Activated T-helper 2 cell treated with anti-CD3 and anti-CD28 coated beads, Interferon-gamma antibody, Interleukin-2, Interleukin-4, amounts not matched to agents 10 μg/mL and 5 μg/mL and 100 μg/mL, durations not matched to agents 14 hours and 24 hours and 36 hours (primary cell): ENCODE measurements at places on chromosomes 5 and 9. TPM values are rescaled to one million over a fixed set of nuclear protein-coding genes. Genes with fewer than 3 reads are reported as not detected.

DNA sequence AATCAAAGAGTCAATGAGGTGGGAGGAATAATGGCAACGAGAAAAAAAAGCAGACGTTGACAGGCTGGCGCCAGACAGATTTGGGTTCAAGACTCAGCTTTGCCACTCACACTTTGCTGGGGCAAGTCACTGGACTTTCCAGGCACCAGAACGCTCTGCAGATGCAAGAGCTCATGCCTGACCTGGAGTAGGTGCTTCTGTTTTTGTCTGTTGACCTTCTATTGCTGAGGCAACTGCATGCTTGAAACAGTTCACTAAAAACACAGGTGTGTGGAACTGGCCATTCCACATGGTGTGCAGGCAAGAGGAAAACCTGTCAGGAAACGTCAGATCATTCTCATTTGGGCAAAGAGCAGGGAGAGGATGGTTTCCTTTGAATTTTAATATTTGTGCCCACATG, 161.2 kb upstream of the SMIM23 start:
- no peak overlapping the region for H3K27ac ChIP-seq
- DNase-seq: no peak

DNA sequence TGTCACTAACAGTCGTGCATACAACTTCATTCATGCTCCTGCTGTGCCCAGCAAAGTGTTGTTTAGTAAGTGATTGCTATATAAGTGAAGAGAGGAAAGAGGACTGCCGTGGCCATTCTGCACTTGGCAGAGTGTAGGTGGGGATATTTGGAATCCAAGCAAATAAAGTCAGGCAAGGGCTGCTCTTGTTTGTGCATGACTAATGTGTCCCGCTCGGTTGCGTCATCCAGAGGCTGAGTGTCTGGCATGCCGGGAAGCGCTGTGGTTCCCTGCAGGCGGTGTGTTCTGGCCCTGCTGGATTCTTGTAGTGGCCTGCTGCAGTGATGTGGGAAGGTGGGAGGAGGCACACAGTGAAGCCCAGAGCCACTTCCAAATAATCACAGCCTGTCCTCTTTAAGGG, 136.9 kb upstream of the ANKH start:
- H3K4me1 ChIP-seq: peaks cover 3% of the 10 kb centered on the region
- peaks cover 27% of the 10 kb centered on the region for H3K27me3 ChIP-seq
- DNase-seq: no peak
- no peak overlapping the region for H3K27ac ChIP-seq
- H3K4me3 ChIP-seq: no peak overlapping the region

C8G gene
- total RNA-seq: 0.76 and 0.89 TPM in 2 replicates

SEC61B gene
- 208 and 223 TPM in 2 replicates for total RNA-seq

RIGI gene
- 4.8 and 5.0 TPM in 2 replicates for total RNA-seq
